ENCODE measurements at places on chromosomes 7 and 10.

DNA sequence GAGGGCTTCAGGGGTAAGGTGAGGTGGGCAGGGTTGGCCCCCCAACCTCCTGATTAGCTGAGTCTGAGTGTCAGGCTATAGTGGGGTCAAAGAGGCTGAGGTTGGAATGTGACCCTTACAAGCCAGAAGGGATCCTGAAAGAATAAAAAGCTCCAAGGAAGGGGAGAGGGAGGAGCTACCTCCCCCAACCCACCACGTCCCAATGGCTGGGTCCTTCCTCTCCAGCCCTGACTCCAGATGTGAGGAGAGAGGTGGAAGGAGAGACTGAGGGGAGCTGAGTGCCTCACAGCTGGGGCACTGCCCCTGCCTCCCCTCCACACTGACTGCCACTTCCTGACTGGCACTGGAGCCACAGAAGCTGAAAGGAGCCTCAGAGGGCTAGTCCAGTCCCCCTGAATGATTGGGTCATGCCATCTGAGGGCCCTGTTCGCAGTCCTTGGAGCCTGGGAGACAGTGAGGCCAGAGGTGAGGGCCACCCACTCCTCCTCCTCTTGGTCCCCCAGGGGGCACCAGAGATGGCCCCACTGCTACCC lies 20.6 kb downstream of the IMPDH1 start:
- DNase-seq, result no peak

DNA sequence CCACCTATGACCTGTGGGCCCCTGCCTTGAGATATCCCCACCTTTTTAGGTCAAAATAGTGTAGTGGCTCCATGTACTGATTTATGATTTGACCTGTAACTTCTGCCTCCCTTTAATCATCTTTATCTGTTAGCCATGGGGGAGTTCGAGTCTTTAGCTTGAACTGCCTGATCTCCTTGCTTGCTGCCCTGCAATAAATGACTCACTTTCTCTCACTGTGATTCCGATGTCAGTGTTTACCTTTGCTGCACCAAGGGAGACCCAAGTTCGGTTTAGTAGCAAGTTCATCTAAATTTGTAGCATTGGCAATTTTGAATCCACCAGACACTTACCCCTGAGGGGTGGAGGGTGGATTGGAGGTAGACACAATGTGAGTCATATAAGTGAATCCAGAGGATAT lies 814.6 kb upstream of the AUTS2 start:
- no peak for DNase-seq

DNA sequence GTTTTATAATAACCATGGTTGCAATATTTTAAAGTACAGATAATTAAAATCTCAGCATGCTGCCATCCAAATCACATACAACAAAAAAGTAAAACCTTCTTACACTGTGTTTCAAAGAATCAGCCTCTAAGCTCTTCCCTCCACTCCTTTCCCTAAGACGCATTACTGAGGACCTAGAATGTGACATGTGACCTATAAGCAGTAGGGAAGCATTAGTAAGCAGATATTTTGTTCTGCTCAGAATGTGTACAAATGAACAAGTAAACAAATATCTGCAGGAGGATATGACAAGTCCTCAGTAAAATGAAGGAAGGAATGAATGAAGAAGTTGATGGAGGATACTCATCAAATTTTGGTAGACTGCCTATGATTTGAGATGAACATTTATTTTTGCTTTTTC lies 49.1 kb downstream of the RAB11FIP2 start:
- no peak for DNase-seq

GRCh38 chr7:67022511-67022910 lies 25.9 kb downstream of the TYW1 start:
- DNase-seq, result no peak

- DNase-seq, result peak; percentile 75
Observed at GRCh38 chr10:61899997-61900828, 1.3 kb upstream of the ARID5B start.

DNA sequence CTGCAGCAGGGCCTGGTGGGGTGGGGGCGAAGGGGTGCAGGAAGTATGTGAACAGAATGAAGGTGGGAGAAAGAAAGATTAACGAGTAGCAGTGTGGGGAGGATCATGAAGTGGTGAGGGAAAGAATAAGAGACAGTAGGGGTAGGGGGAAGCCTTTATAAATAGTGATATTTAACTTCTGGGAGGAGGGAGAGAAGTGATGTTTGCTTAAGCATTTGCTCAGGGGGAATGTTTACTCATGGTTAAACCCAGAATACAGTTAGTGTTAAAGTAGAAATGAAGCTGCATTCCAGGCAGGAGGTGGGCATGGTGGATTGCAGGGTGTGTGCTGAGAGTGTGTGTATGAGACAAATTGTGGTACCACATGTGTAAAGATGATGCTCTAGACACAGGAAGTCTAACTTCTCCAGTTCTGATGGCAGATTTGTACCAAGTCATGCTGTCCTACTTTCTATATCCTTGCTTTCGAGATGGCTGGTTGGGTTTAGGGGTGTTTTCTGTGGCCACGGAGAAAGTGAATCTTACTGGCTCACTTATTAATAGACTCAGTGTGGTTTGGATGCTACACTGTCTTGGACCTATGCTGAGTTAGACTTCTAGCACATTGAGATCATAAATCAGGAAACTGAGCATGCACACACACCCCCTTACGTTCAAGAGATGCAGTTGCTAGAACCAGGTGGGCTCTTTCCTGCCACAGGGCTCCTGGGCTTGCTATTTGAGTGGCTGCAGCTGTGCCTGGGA lies 10.6 kb upstream of the DNMBP start:
- no peak for DNase-seq

- no peak for DNase-seq
Observed at GRCh38 chr10:18240185-18240882, 100.1 kb downstream of the CACNB2 start.

GRCh38 chr7:55101359-55101758 lies 82.5 kb downstream of the EGFR start:
- no peak for DNase-seq

- DNase-seq, result peak; percentile 86
Observed at GRCh38 chr10:110006358-110007160, 1.2 kb upstream of the ADD3 start.

GRCh38 chr10:19668116-19668515 lies 148.1 kb upstream of the PLXDC2 start:
- no peak for DNase-seq

- no peak for DNase-seq
Observed at GRCh38 chr10:44262551-44263251, 122.2 kb downstream of the CXCL12 start.

DNA sequence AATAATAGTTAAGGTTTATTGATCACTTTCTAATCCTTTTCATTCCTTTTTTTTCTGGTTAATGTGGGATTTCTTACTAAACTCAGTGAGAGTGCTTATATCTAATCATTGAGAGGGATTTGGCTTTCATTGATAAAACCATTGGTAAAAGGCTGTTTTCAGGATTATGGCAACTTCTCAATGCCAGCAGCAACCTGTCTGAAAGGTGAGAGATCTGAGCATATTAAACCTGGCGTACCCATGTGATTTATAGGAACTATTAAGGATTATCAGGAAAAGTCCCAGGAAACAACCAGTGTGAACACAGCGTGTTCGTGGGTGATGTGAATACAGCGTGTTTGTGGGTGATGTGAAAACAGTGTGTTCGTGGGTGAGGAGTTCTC lies 65.9 kb downstream of the PDIA4 start:
- DNase-seq, result no peak

GRCh38 chr10:23344241-23344841 lies at the start of gene C10orf67:
Gene C10orf67 (minus strand): TSS chr10:23344797. CDS start chr10:23344774, 23 bp downstream.
- DNase-seq, result peak; percentile 82

DNA sequence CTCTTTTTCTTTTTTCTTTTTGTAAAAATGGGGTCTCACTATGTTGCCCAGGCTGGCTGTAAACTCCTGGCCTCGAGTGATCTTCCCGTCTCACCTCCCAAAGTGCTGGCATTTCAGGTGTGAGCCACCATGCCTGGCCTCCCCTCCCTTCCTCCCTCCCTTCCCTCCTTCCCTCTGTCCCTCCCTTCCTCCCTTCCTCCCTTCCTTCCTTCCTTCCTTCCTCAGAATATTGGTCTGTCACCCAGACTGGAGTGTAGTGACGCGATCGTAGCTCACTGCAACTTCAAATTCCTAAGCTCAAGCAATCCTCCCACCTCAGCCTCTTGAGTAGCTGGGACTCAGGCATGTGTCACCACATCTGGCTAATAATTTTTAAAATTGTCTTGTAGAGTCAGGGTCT lies 8.4 kb downstream of the AGAP3 start:
- no peak for DNase-seq

DNA sequence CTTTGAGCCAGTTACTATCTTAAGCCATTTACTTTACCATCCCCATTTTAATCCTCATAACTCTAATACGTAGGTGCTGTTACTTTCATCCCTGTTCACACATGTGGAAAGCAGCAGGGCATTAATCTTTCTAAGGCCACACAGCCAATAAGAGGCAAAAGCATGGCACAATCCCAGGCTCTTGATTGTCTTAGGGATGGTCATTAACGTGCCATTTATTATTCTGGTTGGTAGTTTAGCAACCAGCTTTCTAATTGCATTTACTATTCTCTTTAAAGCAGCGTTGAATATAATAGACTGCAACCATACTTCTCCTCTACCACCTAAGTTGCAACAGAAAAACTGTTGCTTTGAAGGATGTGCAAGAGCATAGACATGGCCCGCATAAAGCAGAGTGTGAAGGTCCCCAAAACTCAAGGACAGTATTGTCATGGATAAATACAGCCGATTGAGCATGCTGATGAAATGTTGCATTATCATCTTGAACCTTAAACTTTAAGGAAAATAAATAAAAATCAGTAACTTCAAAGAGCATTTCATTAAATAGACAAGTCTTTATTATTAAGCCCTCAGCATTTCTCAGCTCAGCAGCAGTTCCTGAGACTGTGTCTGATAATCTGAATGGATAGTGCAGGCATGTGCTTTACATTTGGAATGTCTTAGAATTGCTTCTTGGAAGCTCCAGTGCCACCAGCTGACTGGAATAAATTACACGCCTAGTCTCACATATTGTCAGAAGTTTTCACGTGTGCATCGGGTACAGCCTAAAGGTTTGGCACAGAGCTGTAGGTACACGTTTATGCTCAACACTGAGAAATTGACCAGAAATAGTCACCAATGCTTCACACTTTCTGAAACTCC lies 467.1 kb downstream of the SDK1 start:
- no peak for DNase-seq

- no peak for DNase-seq
Observed at GRCh38 chr7:11447106-11447505, 384.9 kb downstream of the THSD7A start.

GRCh38 chr7:132472463-132473120 lies 103.7 kb downstream of the PLXNA4 start:
- DNase-seq, result peak; percentile 80

DNA sequence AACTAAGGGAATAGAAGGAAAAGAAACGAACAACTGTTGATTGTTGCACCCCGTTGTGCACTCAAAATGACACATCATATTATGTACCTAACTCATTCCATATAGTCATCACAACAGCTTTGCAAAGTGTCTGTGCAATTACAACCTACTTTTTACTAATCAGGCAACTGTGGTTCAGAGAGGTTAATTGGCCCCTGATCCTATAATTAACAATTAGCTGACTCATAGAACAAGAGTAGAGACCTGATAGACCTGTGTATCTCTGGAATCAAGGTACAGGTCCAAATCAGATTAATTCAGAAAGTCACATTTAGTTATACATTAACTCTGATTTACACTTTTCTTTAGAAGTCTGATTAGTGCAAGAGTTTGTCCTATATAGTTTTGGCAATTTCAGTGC lies 122.5 kb upstream of the CDK13 start:
- no peak for DNase-seq

- no peak for DNase-seq
Observed at GRCh38 chr10:131513445-131513844, 201.9 kb upstream of the TCERG1L start.

DNA sequence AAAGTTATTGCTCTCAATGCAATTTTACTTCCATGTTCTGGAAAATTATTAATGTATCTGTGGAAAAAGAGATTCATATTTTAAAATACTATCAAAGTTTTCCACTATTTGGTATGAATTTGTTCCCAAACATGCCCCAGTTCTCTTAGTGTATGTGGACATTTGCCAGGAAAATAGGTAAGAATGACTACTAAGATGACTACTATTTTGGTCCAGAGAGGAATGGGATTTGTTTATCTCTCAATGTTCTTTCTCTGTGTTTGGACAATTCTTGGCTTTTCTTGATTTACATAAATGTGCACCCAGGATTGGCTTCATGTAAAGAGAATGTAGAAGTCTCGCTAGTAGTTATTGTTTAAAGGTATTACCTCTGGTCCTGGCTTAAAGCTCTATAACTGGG lies 60.3 kb upstream of the POT1 start:
- no peak for DNase-seq

DNA sequence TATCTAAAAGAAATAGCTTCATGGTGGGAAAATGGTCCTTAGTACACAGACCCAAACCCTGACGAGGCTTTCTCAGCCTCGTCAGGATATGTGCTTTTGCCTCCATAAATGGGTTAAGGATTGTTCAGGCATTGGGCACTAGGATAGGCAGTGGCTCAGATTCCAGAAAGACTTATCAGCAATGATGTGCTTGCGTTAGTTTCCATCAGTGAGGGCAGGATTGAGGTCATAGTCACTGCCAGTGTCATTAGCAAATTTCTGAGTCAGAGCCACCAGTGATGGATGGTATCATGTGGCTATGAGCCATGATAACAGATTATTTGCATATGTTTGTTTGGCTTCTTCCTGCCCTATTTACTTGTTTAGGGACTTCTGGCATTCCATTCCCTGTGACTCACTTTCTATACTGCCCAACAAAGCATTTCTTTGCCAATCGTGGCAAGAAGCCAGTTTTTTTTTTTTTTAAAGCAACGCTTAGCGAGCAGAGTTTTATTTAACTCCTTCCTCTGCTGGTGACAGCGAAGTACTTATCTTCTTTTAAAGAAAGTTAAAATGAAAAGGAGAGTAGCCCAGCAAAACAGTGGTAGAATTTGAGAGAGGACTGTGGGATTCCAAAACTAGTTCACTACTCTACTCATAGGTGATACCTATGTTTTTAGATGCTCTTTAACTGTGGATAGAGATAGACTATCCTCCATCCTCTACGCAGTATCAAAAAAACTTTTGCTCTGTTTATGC lies 44.4 kb downstream of the MYPN start:
- peak; percentile 99 for DNase-seq

GRCh38 chr7:129703751-129704150 lies 92.2 kb downstream of the NRF1 start:
- DNase-seq, result peak; percentile 15

- DNase-seq, result peak; percentile 89
Observed at GRCh38 chr10:72784551-72785351, 92.8 kb downstream of the MCU start.

DNA sequence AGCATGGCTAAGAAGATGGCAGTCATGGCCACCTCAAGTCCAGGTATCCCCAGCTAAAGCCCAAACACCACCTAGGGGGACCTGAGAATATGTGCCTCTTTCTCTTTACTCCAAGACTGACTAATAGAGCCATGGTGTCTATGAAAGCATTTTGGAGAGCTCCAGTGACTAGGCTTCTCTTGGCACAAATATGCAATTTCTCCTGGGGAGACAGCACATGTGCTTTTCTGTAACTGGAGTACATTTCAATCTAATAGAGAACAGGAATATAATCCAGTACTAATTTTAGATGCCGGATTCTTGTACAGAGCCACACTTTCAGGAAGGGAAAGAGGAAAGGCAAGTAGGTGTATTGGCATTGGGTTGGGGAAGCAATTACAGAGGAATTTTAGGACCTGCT lies 260.1 kb downstream of the BMPER start:
- DNase-seq, result no peak
